Regular cardiac myocyte (primary cell): ENCODE measurements at places on chromosomes 3 and 15. TPM values are rescaled to one million over a fixed set of nuclear protein-coding genes. Genes with fewer than 3 reads are reported as not detected.

The TMEM266 gene
- not detected in 2 replicates for total RNA-seq

The WHAMM gene
- total RNA-seq = 4.2 and 5.4 TPM in 2 replicates

The ISLR gene
- 18.8 and 23.4 TPM in 2 replicates for total RNA-seq

The TMEM108 gene
- total RNA-seq = under 0.01 and 0.58 TPM in 2 replicates

The GOLGA8A gene
- total RNA-seq = 4.4 and 25.9 TPM in 2 replicates

The CKMT1A gene
- not detected in 2 replicates for total RNA-seq

The PLA2G4E gene
- not detected in 2 replicates for total RNA-seq

The C15orf62 gene
- total RNA-seq = not detected in 2 replicates

The TMEM207 gene
- not detected in 2 replicates for total RNA-seq

The SLC2A2 gene
- not detected in 2 replicates for total RNA-seq

The IL17RD gene
- total RNA-seq = 1.5 and 1.7 TPM in 2 replicates

The PARP6 gene
- total RNA-seq = 7.5 and 15.8 TPM in 2 replicates

The STRIT1 gene
- not detected in 2 replicates for total RNA-seq

The CLDN1 gene
- total RNA-seq = 0.38 and 2.0 TPM in 2 replicates

The KPNA4 gene
- total RNA-seq = 24.8 and 49.8 TPM in 2 replicates

The LRRN1 gene
- under 0.01 TPM in 2 replicates for total RNA-seq
